ENCODE measurements at places on chromosomes 6 and 20.
A peak's percentile ranks its signal among the peaks of the same experiment; 100 is the strongest.

- H3K4me3 ChIP-seq = no peak overlapping the region
- H3K36me3 ChIP-seq = no peaks in the 10 kb centered on the region
- no peaks in the 10 kb centered on the region for H3K4me1 ChIP-seq
- no peak for DNase-seq
These were observed 45.1 kb downstream of the FRK start for GRCh38 chr6:116015561-116015960.

- no peaks in the 10 kb centered on the region for H3K4me1 ChIP-seq
- H3K4me3 ChIP-seq = no peak overlapping the region
- DNase-seq = no peak
- H3K36me3 ChIP-seq = no peaks in the 10 kb centered on the region
These were observed 31.3 kb downstream of the MARCKS start for GRCh38 chr6:113888493-113888892.

GRCh38 chr6:56691814-56692213 is 49.1 kb upstream of the DST start:
- H3K36me3 ChIP-seq = no peaks in the 10 kb centered on the region
- no peak for DNase-seq
- peaks cover under 1% of the 10 kb centered on the region for H3K4me1 ChIP-seq
- no peaks in the 10 kb centered on the region for H3K27me3 ChIP-seq
- no peak overlapping the region for H3K27ac ChIP-seq
- H3K4me3 ChIP-seq = no peak overlapping the region

DNA sequence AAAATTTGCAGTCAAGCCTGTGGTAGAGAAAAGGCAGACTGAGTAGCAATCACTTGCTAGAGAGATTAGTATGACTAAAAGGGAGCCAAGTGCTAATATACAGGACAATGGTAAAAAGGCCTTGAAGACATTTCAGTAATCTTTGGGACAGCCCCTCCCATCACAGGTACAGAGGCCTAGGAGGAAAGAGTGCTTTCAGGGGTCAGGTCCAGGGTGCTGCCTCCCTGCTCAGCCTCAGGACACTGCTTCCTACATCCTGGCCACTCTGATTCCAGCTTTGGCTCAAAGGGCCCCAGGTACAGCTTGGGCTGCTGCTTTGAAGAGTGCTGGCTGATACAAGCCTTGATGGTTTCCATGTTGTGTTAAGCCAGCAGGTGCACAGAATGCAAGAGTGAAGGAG is 543.5 kb downstream of the MMUT start:
- H3K36me3 ChIP-seq = no peaks in the 10 kb centered on the region
- H3K4me3 ChIP-seq = no peak overlapping the region
- no peaks in the 10 kb centered on the region for H3K27me3 ChIP-seq
- no peaks in the 10 kb centered on the region for H3K4me1 ChIP-seq
- no peak for DNase-seq

DNA sequence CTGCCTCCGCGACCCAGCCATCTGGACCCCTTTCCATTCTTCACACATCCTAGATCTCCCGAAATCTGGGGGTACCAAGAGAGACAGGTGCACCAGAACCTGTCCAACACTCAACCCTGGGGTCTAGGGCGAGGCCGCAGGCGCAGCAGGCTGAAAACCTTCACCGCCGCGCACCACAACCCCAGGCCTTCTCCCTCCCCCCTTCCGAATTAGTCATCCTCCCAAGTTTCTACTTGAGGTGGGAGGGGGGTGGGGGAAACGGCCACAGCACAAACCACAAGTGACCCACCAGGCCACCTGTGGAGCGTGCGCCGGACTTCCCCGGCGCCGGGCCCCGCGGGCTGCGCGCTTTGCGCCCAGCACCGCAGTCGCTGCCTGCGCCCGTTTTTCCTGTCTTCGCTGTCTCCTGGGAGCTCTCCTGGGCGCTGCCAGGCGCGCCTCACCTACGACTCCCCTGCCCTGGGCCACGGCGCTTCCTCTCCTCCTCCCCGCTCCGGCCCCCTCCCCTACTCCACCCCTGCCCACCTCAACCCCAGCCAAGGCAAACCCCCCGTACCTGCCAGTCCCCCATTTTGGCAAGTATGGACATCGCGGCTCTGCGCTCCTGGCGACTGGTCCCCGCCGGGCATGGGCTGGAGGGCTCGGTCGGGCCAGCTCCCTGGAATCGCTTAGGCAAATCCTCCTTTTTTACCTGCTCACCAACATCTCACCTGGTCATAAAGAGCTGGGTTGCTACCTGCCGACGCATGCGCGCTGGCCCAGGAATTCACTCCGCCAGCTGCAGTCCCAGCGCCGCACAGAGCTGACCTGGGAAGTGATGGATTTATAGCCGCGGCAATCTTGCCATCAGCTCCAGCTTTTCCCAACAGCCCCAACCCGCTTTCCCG is 4.2 kb upstream of the TFAP2A start:
- H3K36me3 ChIP-seq = no peaks in the 10 kb centered on the region
- H3K27me3 ChIP-seq = peaks cover 100% of the 10 kb centered on the region
- H3K4me1 ChIP-seq = peaks cover 17% of the 10 kb centered on the region

DNA sequence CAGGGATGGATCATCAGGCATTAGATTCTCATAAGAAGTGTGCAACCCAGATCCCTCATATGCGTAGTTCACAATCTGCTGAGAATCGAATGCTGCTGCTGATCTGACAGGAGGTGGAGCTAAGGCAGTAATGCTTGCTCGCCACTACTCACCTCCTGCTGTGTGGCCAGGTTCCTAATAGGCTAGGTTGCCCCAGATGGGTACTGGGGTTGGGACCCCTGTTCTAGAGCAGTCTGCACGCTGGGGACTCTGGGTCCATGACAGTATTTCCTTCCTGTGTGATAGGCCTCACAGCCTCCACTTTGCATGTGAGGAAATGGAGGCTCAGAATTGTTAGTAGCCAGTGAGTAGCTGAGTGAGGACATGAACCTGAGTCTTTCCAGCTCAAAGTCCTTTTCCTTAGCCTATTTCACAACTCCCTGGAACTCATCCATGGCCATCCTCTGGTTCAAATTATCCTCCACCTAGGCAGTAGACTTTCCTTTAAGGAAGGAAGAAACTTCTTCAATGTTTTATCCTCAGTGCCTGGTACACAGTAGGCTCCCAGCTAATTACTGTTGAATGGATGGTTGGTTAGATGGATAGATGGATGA is 117.2 kb downstream of the SYCP2 start:
- no peak overlapping the region for H3K27ac ChIP-seq
- peaks cover 27% of the 10 kb centered on the region for H3K27me3 ChIP-seq
- no peak for DNase-seq
- no peaks in the 10 kb centered on the region for H3K4me1 ChIP-seq
- H3K36me3 ChIP-seq = no peaks in the 10 kb centered on the region

DNA sequence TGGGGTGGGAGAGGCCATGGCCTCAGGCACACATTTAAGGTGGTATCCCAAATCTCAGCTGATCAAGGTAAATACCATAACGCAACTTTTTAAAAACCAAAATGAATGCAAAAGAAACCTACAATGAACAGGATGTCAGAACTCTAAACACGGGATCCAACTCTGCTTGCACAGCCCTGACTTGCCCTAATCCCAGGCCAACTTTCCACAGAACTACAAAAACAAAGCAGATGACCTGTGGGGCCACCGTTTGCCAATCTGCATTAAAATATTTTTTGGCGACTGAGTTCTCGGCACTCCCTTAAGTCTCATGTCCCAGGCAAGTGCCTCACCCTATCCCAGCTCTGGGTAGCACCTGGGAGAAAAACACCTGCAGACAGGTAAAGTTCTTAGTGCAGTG is 110.5 kb downstream of the ZFP64 start:
- H3K27ac ChIP-seq = no peak overlapping the region
- H3K27me3 ChIP-seq = no peaks in the 10 kb centered on the region
- no peak overlapping the region for H3K4me3 ChIP-seq
- H3K36me3 ChIP-seq = peaks cover 27% of the 10 kb centered on the region

GRCh38 chr6:105097288-105097687 is 82.5 kb downstream of the POPDC3 start:
- no peaks in the 10 kb centered on the region for H3K27me3 ChIP-seq
- peaks cover 6% of the 10 kb centered on the region for H3K36me3 ChIP-seq
- H3K4me1 ChIP-seq = no peaks in the 10 kb centered on the region
- DNase-seq = no peak

- no peaks in the 10 kb centered on the region for H3K36me3 ChIP-seq
- H3K27me3 ChIP-seq = no peaks in the 10 kb centered on the region
- H3K27ac ChIP-seq = no peak overlapping the region
- no peak for DNase-seq
- no peaks in the 10 kb centered on the region for H3K4me1 ChIP-seq
- no peak overlapping the region for H3K4me3 ChIP-seq
These were observed 117.0 kb upstream of the ASCC3 start for GRCh38 chr6:100998111-100998510.

DNA sequence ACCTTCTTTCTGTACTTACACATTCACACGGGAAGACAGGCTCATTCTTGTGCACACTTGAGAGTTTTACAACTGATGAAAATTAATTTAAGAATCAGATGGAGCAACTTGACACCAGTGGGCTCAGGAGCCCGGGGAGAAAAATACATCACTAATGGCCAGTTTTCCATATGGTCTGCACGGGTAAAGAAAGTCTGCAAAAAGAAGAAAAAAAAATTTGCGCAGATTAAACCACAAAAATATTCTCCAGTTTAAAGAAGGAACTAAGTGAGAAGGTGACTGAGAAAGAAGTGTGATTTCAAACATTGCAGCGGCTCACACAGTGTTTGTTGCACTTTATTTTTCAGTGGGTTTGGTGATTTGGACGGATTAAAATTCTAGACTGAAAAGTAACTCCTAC is at the start of gene TULP4:
Gene TULP4 (plus strand): TSS at position 301 of the 400 bp plus-strand sequence. CDS start 1,552 bp downstream, outside the sequence.
- H3K36me3 ChIP-seq = peaks cover 6% of the 10 kb centered on the region
- DNase-seq = no peak
- no peaks in the 10 kb centered on the region for H3K4me1 ChIP-seq

GRCh38 chr6:92122746-92123145 is 1296.6 kb downstream of the EPHA7 start:
- H3K4me3 ChIP-seq = no peak overlapping the region
- H3K4me1 ChIP-seq = no peaks in the 10 kb centered on the region
- H3K27ac ChIP-seq = no peak overlapping the region

GRCh38 chr6:124987291-124987690 is 25.1 kb downstream of the RNF217 start:
- H3K27ac ChIP-seq = no peak overlapping the region
- no peaks in the 10 kb centered on the region for H3K4me1 ChIP-seq
- H3K36me3 ChIP-seq = no peaks in the 10 kb centered on the region
- no peaks in the 10 kb centered on the region for H3K27me3 ChIP-seq
- no peak overlapping the region for H3K4me3 ChIP-seq
- DNase-seq = no peak

GRCh38 chr6:150549007-150549406 is 50.7 kb upstream of the PLEKHG1 start:
- no peaks in the 10 kb centered on the region for H3K36me3 ChIP-seq
- peaks cover 3% of the 10 kb centered on the region for H3K4me1 ChIP-seq
- H3K27me3 ChIP-seq = no peaks in the 10 kb centered on the region
- no peak overlapping the region for H3K4me3 ChIP-seq
- DNase-seq = no peak

GRCh38 chr6:126529637-126530362 is 189.9 kb downstream of the CENPW start:
- H3K27ac ChIP-seq = no peak overlapping the region
- no peaks in the 10 kb centered on the region for H3K27me3 ChIP-seq
- DNase-seq = no peak
- H3K4me3 ChIP-seq = no peak overlapping the region
- H3K36me3 ChIP-seq = no peaks in the 10 kb centered on the region

GRCh38 chr6:88263591-88263990 is 97.4 kb upstream of the CNR1 start:
- H3K4me1 ChIP-seq = peaks cover 5% of the 10 kb centered on the region
- no peak overlapping the region for H3K4me3 ChIP-seq
- H3K27ac ChIP-seq = no peak overlapping the region
- no peaks in the 10 kb centered on the region for H3K36me3 ChIP-seq

DNA sequence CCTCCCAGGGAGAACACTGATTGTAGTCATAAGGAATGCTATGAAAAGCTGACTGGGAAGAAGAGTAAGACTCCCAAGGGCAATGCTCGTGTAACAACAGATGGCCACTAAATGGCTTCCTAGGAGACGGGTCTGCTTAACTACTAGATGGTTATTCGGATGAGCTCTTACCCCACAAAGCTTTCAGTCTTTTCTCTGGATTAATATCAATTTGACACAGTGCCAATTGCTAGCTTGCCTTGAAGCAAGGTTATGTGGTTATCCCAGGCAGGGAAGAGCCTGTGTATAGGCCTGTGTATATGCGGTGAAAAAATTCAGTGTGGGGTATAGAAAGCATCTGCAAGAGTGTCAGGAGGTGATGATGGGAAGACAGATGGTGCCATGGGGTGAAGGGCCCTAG is 86.4 kb upstream of the NOX3 start:
- no peaks in the 10 kb centered on the region for H3K36me3 ChIP-seq
- peaks cover 2% of the 10 kb centered on the region for H3K4me1 ChIP-seq
- DNase-seq = no peak
- no peak overlapping the region for H3K27ac ChIP-seq
- no peak overlapping the region for H3K4me3 ChIP-seq

DNA sequence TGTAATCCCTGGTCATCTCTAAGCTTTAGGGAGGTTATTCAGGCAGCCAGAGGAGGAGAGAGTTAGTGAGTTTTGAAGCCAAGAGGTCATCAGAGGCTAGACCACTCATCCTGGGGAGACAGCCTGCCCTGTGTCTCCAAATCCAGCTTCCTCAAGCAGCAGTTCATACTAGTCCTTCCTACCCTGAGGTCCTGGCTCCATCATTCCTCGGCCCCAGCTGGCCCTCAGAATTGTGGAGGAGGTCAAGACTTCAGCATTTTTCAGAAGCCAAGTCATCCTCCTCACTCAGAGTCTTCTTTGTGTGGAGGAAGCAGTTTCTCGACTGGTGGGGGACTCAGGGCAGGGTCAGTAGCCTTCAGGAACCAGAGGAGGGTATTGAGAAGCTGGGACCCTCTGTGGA is 12.4 kb upstream of the KIAA1755 start:
- H3K36me3 ChIP-seq = no peaks in the 10 kb centered on the region
- no peak for DNase-seq
- no peaks in the 10 kb centered on the region for H3K4me1 ChIP-seq
- no peaks in the 10 kb centered on the region for H3K27me3 ChIP-seq
- no peak overlapping the region for H3K27ac ChIP-seq
- H3K4me3 ChIP-seq = no peak overlapping the region

DNA sequence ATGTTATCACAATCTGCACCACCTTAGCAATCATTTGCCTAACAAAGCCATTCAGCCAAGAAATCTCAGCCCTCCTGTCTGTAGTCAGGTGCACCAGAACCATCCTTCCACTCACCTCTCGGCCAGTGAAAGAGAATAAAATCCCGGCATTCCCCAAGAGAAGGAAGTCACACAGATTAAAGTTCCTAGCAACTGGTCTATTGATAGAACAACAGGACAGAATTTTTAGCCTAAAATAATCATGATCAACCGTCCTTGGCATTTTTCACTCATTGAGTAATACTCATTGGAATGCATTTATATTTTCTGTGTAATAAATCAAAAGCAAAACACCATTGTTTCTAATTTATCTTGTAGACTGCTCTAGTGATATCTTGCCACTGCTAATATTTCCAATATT is 85.7 kb upstream of the CDH4 start:
- H3K4me1 ChIP-seq = peaks cover 3% of the 10 kb centered on the region
- H3K36me3 ChIP-seq = no peaks in the 10 kb centered on the region
- no peak for DNase-seq
- H3K27me3 ChIP-seq = no peaks in the 10 kb centered on the region

- peaks cover 7% of the 10 kb centered on the region for H3K36me3 ChIP-seq
- H3K27me3 ChIP-seq = no peaks in the 10 kb centered on the region
- peak overlapping the region; percentile 96 for H3K27ac ChIP-seq
- peaks cover 11% of the 10 kb centered on the region for H3K4me1 ChIP-seq
- DNase-seq = no peak
These were observed 1.0 kb downstream of the TRERF1 start for GRCh38 chr6:42450477-42451332.
